ENCODE measurements at places on chromosomes 4 and X. TPM values are rescaled to one million over a fixed set of nuclear protein-coding genes. Genes with fewer than 3 reads are reported as not detected.

The DNASE1L1 gene
- 16.8 TPM for total RNA-seq

GRCh38 chr4:89995006-89995405 is 100.4 kb downstream of the MMRN1 start:
- no peak for DNase-seq

DNA sequence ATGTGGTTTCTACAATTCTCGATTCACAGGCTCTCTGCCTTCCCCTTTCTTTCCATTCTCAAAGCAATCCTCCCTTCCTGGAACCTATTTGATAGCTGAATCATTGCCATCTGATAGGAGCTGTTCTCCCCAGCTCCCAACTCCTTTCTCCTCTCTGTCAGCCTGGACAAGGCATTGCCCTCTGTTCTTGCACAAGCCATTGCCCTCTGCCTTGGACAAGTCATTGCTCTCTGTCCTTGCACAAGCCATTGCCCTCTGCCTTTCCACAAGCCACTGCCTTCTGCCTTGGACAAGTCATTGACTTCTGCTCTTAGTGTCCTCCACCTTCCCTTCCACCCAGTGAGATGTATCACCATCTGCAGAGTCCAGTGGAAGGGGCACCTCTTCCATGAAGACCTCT is 256.1 kb upstream of the STS start:
- no peak for DNase-seq

DNA sequence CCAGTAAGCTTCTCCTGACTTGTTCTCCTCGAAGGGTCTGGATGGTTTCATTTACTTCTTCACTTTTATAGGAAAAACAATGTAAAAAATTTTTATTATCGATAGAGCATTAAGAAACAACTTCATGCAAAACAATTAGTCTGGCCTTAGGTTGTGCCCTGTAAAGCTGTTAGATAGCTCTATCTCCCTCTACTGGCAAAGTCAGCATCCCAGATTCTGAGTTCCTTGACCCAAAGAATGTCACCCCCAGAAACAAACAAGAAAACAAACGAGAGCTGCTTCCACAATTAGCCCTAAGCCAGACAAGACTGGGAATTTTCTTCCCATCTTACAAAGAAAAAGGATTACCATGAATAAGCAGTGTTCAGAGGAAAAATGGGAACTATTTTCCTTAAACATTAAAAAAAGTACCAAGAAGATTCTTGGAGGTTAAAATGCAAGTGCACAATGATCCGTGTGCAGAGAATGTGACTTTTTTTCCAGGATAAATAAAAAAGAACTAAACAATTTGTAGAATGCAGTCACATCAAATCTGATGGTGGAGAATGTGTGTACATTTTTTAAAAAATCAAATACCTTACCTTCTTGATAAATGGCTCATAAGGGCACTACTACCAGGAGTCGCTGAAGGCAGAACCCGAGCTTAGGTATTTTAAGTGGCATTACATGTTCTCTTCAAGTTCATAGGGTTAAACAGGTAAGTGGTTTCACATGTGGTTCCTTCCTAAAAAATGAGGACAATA is 293.2 kb downstream of the FBXO8 start:
- no peak for DNase-seq

GRCh38 chr4:107011312-107011711 is 24.8 kb downstream of the DKK2 start:
- DNase-seq = no peak
